ENCODE measurements at places on chromosomes 2 and 18.

GRCh38 chr18:27250471-27250870, 65.4 kb upstream of the CHST9 start:
- H3K4me3 ChIP-seq = no peak overlapping the region
- no peak for DNase-seq
- no peaks in the 10 kb centered on the region for H3K36me3 ChIP-seq
- H3K4me1 ChIP-seq = no peaks in the 10 kb centered on the region

DNA sequence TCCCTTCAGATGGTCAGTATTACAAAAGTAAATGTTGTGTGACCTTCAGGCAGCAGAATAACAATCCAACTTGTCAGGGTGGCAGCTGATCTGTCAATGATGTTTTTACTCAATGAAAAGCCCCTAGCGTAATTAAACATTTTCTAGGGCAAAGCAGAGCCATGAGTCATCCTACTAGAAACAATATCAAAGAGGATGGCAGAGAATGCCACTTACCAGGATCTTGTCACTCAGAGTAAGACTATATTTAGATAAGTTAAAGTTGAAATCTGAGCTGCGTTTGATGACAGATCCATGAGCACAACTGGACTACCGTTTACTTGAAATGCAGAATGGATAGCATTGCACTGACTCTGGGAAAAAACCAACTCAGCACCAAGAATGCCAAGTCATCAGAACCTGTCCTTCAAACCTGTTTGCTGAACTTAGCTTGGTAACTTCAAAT, 612.6 kb upstream of the ACVR2A start:
- no peak overlapping the region for H3K27ac ChIP-seq
- peaks cover 2% of the 10 kb centered on the region for H3K27me3 ChIP-seq
- H3K4me1 ChIP-seq = peaks cover 5% of the 10 kb centered on the region
- H3K4me3 ChIP-seq = no peak overlapping the region
- no peak for DNase-seq
- no peaks in the 10 kb centered on the region for H3K36me3 ChIP-seq

GRCh38 chr2:28135324-28135723, 244.8 kb downstream of the BABAM2 start:
- H3K36me3 ChIP-seq = peaks cover 7% of the 10 kb centered on the region
- no peak overlapping the region for H3K4me3 ChIP-seq
- H3K4me1 ChIP-seq = peaks cover 21% of the 10 kb centered on the region

DNA sequence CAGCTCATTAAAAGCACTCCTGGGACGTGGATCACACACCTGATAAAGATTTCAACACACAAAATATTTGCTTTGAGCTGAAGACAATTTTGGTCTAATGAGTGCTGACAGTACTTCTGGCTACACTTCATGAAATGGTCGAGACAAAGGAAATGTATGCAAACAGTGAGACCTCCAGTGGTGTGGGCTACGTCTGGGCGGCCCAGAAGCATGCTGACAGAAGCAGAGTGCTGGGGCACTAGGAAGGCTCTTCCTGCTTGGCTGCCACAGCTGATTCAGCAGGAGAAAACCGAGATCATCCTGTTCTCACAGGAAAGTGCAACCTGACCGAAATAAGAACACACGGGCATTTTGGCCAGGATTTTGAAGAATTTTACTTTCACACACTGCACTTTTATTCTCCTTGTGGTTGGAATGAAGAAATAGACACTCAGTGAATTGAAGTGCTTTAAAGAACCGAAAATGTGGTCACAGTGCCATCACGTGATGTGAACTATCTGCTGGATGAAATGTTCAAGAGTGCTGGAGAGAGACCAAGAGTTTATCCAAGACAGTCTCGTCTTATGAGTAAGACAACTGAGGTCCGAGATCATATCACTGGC, 149.5 kb downstream of the CCBE1 start:
- no peaks in the 10 kb centered on the region for H3K36me3 ChIP-seq
- H3K4me1 ChIP-seq = peaks cover 4% of the 10 kb centered on the region
- no peaks in the 10 kb centered on the region for H3K27me3 ChIP-seq
- H3K27ac ChIP-seq = no peak overlapping the region

DNA sequence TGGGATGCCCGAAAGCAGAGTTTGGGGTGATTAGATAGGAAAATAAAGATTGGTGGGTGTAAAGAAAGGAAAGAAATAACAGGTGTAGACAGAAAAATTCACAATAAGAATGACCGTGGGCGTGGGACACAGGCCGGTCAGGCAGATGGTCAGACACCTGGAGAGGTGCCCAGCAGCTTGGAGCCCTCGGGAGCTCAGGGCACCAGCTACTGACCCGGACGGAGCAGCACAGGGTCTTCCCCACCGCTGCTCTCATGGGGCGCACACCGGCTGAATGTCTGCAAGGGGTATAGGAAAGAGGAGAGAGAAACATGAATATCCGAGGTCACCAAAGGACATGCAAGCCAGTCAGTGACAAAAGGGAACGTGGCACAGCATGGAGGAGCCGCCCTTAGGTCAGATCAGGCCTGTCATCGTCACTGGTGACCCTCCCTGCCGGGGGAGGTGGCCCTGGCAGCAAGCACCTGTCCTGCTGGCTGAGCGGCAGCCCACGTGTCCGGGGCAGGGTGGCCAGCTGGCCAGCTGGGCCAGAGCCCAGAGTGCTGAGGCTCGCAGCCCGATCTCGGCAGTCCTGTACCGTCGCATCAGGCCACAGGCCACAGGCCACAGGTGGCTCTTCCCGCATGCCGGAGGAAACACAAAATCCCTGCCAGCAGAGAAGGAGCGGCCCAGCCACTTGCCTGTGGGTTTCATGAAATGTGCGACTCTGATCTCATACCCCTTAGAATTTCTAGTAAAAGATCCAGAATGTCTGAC, 112.0 kb upstream of the NDUFV2 start:
- H3K27me3 ChIP-seq = peaks cover 11% of the 10 kb centered on the region
- H3K27ac ChIP-seq = no peak overlapping the region
- no peak for DNase-seq
- no peaks in the 10 kb centered on the region for H3K4me1 ChIP-seq

DNA sequence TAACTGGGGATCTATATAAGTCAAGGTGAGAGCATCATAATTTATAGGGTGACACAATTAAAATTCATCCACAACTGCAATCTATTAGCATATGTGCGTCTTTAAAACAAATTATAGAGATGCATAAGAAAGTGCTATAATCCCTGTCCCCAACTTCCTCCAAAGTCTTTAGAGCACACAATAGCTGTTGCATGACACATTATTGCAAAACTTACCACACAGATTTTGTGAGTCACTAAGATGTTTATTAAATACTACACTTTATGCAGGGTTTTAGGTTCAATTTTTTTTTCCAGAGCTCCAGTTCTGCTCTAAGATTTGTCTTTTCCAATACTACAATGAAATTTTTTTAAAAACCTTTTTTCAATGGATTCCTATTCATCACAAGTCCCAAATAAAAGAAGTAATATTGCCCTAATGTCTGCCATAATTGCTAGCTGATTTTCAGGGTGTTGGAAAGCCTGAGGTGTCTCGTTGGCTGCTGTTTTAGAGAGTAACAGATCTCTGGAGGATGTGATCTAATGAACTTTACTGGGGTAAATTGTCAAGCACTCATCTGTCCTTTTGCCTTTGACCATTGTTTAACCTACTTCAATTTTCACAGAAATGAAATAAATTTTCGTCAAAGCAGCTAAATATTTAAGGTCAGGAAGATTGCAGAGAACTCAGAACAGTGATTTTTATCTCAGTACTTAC, 250.5 kb upstream of the NETO1 start:
- H3K27me3 ChIP-seq = no peaks in the 10 kb centered on the region
- DNase-seq = no peak
- H3K4me3 ChIP-seq = no peak overlapping the region
- H3K4me1 ChIP-seq = no peaks in the 10 kb centered on the region
- H3K27ac ChIP-seq = no peak overlapping the region

- no peaks in the 10 kb centered on the region for H3K36me3 ChIP-seq
- no peak for DNase-seq
- H3K27ac ChIP-seq = peak overlapping the region; percentile 48
- peaks cover 23% of the 10 kb centered on the region for H3K4me1 ChIP-seq
Observed at GRCh38 chr2:241509155-241509784, 886 bp upstream of the STK25 start.

- peaks cover 9% of the 10 kb centered on the region for H3K27me3 ChIP-seq
- no peaks in the 10 kb centered on the region for H3K36me3 ChIP-seq
- no peak overlapping the region for H3K4me3 ChIP-seq
- no peak overlapping the region for H3K27ac ChIP-seq
- DNase-seq = no peak
Observed at GRCh38 chr18:49584394-49584793, 22.5 kb downstream of the LIPG start.

- DNase-seq = no peak
- peaks cover 18% of the 10 kb centered on the region for H3K4me1 ChIP-seq
Observed at GRCh38 chr2:145258903-145259579, 739.1 kb upstream of the ZEB2 start.

- peak overlapping the region; percentile 98 for H3K27ac ChIP-seq
- DNase-seq = peak; percentile 75
- peaks cover 87% of the 10 kb centered on the region for H3K4me1 ChIP-seq
- peaks cover 6% of the 10 kb centered on the region for H3K27me3 ChIP-seq
- peaks cover 6% of the 10 kb centered on the region for H3K36me3 ChIP-seq
Observed at GRCh38 chr2:62304429-62305417, 108.8 kb downstream of the B3GNT2 start.

DNA sequence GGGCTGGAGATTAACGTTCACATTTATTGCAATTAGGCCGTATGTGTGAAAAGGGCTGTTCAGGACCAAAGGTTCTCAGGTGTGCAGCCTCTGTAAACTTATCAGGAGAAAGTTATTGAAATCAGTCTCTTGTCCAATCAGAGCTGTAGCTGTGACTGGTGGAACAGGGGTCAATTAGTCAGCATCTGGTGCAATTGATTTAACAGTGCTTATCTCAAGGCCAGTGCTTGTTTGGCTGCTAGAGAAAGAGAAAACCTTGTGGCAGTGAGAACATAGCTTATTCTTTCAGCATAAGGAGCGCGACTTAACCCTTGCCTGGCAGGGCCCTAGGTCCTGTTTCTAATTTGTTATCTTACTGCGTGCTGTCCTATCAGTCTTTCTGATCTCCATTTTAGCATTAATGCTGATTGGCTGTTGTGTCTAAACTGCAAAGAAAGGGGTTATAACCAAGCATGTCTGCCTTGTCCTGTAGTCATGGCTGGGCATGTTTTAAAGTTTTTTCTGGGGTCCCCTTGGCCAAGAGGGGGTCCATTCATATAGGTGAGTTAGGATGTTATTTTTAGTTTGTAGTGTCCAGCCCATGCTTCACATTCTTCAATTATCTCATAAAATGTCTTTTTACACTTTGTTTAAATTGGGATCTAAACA, 66.4 kb downstream of the CYB5A start:
- H3K27ac ChIP-seq = no peak overlapping the region
- H3K27me3 ChIP-seq = no peaks in the 10 kb centered on the region
- DNase-seq = no peak
- no peaks in the 10 kb centered on the region for H3K36me3 ChIP-seq
- no peak overlapping the region for H3K4me3 ChIP-seq
- H3K4me1 ChIP-seq = no peaks in the 10 kb centered on the region

GRCh38 chr18:1965016-1965415, 606.3 kb downstream of the METTL4 start:
- DNase-seq = no peak
- H3K4me3 ChIP-seq = no peak overlapping the region
- no peaks in the 10 kb centered on the region for H3K36me3 ChIP-seq
- no peak overlapping the region for H3K27ac ChIP-seq

GRCh38 chr2:168801961-168802858, at the start of gene NOSTRIN:
Gene NOSTRIN (plus strand): TSS chr2:168802637. CDS start chr2:168802647, 10 bp downstream.
- no peak within 1 kb of the TSS for H3K27ac ChIP-seq
- no peaks in the 10 kb centered on the region for H3K27me3 ChIP-seq
- H3K36me3 ChIP-seq = no peaks in the 10 kb centered on the region
- H3K4me1 ChIP-seq = no peaks in the 10 kb centered on the region
- no peak for DNase-seq

GRCh38 chr2:169859423-169859822, 32.2 kb downstream of the UBR3 start:
- H3K27me3 ChIP-seq = no peaks in the 10 kb centered on the region
- H3K36me3 ChIP-seq = peaks cover 5% of the 10 kb centered on the region
- no peak overlapping the region for H3K27ac ChIP-seq
- H3K4me1 ChIP-seq = peaks cover 10% of the 10 kb centered on the region

- H3K27me3 ChIP-seq = peaks cover 8% of the 10 kb centered on the region
- H3K4me3 ChIP-seq = no peak overlapping the region
- no peak overlapping the region for H3K27ac ChIP-seq
- H3K36me3 ChIP-seq = no peaks in the 10 kb centered on the region
- DNase-seq = no peak
Observed at GRCh38 chr2:100151310-100151709, 8.9 kb upstream of the AFF3 start.

Data from activated naive CD8-positive, alpha-beta T cell treated with anti-CD3 and anti-CD28 coated beads, Interleukin-2, amount 50 U/mL, for 24 hours (primary cell).